Activated CD4-positive, alpha-beta T cell treated with anti-CD3 and anti-CD28 coated beads, Interleukin-2, amount 10 ng/mL, durations not matched to agents 24 days and 14 days (primary cell): ENCODE measurements at places on chromosomes 13 and 19.

GRCh38 chr13:98824376-98825160, 72.1 kb upstream of the SLC15A1 start:
- no peak for DNase-seq

- DNase-seq = no peak
Observed at GRCh38 chr19:35350591-35350990, 2.9 kb downstream of the FFAR1 start.

DNA sequence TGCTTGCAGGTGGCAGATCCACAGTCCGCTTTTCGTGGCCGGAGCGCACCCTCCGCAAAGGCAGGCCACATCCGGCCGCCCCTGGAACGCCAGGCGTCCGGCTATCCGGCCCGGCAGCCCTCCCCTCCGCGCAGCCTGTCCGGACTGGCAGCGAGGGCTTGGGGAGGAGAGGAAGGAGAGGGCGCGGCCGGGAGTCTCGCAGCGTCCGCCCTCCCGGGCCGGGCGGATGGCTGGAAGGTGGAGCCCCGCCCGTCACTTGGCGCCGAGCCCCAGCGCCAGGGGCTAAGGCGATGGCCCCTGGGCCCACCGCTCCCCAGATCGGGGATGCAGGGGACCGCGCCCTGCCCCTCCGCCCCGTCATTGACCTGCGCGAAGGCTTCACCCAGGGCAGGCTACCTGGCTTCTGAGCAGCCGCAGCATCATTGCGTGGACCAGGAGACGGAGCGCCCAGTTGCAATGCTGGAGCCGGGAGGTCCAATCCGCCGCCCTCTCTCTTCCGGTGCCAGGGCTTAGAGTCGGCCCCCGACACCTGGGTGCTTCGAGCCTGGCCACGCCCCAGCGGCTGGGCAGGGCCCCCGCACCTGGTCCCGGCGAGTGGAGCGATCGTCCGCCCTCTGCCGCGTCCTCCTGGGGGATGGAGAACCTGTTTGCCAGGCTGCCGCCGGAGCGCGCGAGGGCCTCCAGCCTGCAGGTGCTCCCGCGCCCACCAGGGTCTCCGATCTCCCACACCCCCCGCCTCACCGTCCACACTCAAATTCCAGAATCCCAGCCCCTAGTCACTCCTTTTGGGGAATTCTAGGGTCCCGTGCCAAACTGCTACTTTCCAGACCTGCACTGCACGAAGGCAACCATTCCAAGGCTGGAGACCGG, at the start of gene FUT1:
FUT1 (minus strand) TSS at position 146 of the 870 bp plus-strand sequence. CDS start 1,360 bp downstream, outside the sequence.
- DNase-seq = peak; percentile 82

DNA sequence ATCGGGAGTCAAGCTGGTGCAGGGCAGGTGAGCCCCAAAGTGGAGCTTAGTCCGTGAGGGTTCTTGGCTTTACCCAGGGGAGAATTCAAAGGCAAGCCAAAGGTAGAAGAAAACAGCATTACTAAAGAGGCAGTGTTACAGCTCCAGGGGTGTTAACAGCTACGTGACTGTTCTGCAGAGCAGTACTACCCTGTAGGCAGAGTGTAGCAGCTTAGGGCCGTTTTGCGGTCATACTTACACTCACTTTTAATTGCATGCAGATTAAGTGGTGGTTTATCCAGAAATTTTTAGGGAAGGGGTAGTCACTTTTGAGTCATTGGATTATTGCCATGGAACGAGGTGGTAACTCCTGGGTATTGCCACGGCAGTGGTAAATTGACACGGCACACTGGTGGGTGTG, 482.2 kb downstream of the SLITRK5 start:
- no peak for DNase-seq

DNA sequence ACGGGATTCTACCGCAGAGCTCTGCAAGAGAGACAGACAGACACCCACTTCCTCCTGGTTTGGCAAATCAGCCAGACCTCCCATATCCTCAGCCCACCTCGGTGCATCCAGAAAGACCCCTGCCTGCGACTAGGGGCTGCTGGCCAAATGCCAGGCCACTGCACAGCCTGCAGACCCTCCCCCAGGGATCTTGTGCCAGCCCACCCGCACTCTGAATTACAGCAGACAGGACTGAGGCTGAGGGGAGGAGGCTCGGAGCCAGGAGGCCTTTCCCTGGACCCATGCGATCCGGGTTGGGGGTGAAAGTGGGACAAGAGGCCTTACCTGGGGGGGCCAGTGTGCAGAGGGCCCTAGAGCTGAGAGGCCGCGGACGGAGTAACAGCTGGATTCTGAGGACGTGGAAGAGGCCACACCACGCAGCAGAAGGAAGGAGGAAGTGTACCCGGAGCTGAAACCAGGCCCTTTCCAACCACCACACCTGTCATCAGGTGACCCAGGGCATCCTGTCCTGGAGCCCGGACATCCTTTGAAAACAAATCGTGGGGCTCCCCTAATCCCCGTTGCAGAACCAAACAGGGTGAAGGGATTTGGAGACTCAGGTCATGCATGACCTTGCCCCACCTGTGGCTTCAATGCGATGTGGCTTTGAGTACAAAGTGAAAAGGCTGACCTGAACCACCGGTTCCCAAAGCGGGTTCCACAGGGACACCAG, 993 bp downstream of the FUT6 start:
- DNase-seq = no peak

DNA sequence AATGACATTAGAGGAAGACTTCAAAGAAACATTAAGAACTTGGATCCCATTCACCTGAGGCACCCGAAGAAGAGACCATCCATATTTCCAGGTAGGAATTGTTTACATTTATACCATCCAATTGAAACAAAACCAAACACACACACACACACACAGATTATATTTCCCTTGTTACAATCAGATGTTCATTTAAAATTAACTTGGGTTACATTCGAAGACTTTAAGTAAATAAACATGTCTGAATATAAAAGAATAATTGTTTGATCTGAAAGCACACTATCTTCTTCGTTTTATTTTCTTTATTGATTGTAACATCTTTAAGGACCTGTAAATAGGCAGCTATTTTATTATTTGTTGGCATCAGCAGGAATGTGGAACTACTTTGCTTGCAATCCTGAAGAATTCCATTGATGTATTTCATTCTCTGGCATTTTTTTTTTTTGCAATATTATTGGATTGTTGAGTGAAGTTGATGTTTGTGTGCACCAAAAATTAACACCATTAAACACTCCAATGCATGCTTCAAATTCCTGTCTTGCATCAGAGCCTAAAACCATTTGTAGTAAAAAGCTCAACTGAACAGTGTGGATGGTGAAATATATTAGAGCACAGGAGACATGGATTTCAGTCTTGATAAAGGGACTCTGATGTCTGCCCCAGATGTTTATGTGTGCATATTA, 85.3 kb upstream of the FRY start:
- DNase-seq = no peak

- DNase-seq = peak; percentile 100
Observed at GRCh38 chr19:13152974-13153568, 2.9 kb downstream of the IER2 start.

GRCh38 chr19:55625004-55625326, 599 bp upstream of the ZNF784 start:
- DNase-seq = no peak

GRCh38 chr13:48775804-48776203, 122.1 kb downstream of the CYSLTR2 start:
- DNase-seq = no peak

DNA sequence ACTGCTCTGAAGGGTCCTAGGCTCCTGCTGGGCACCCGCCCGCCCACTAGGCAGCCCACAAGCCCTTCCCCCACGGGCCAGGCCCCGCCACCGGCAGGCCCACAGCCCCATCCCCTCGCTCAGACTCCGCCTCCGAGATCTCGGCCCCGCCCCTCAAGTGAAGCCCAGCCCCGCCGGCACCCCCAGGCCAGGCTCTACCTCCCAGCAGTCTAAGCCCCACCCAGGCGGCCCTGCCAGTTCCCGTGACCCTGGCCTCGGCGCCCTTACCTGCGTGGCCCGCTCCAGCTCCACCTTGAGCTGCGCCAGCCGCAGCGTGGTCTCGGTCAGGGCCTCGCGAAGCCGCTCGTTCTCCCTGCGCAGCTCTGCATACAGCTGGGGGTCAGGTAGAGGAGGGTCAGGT, 16.3 kb downstream of the EPS8L1 start:
- no peak for DNase-seq

DNA sequence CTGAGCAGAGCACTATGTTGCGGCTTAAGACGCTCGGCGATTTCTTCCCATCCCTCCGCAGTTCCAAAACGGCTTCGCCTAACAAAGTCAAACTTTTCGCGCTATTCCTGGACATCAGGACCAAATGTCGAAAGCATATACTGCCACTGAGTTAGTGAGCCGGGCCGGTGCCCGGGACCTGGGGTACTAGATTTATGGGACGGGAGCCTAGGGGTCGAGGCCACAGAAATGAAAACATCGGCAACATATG, 699 bp downstream of the RCBTB2 start:
- no peak for DNase-seq

- no peak for DNase-seq
Observed at GRCh38 chr19:18633321-18633720, 3.5 kb upstream of the KLHL26 start.
